ENCODE measurements at places on chromosomes 4 and X.

- DNase-seq = no peak
Measured at GRCh38 chr4:3877868-3878267, 111.7 kb downstream of the ADRA2C start.

DNA sequence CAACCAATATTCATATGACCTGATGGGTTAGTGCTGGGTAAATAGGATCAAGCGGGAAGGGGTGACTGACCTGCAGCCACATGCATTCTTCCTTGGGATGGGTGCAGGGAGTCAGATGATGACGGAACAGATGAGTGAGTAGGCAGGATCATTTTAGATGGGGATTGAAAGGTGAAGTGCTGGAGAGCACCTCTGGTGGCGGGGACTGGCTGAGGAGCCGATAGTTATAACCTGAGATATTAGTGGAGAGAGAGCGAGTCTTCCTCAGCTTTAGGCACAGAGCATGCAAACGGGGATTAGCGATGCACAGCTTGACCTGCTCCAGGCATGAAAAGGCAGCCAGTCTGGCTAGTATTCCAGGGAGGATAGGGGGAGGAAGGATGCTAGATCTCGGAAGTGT is 99.1 kb downstream of the AFF1 start:
- DNase-seq = no peak

GRCh38 chrX:106144755-106145639 is 23.1 kb upstream of the PWWP3B start:
- no peak for DNase-seq

DNA sequence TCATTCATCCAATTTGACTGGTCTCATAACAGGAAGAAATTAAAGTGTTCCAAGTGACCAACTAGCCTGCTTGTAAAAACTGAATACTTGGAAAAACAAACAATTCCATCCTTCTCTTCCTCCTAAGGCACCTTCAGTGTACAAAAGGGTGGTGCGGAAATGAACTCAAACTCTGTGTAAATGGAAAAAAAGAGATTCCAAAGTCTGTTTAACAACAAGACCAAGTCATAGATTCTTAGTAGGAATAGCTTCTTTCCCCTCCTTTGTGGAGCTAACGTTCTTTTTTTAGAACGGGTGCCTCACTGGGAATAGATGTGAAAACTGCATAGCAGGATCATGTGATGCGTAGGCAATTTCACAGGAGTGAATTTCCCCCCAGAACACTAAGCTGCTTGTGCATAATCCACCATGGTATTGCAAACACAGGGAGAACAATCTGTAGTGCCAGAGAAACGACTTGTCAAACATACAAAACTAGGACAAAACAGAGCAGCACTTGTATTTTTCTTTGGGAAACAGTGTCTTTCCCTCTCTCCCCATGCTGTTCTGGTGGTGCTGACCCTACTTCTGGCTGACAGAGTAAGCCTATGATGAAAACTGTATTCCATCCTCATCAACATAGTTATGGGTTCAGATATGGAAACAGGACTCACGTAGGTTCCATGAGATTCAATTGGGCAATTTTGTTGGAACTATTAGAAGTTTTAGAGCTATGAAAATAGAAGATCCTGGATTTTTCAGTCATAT is 13.2 kb upstream of the SOD3 start:
- no peak for DNase-seq

- no peak for DNase-seq
Measured at GRCh38 chr4:157838366-157838765, 334.5 kb downstream of the GASK1B start.
